CMK (cell line): ENCODE measurements at places on chromosomes 3 and 15.

DNA sequence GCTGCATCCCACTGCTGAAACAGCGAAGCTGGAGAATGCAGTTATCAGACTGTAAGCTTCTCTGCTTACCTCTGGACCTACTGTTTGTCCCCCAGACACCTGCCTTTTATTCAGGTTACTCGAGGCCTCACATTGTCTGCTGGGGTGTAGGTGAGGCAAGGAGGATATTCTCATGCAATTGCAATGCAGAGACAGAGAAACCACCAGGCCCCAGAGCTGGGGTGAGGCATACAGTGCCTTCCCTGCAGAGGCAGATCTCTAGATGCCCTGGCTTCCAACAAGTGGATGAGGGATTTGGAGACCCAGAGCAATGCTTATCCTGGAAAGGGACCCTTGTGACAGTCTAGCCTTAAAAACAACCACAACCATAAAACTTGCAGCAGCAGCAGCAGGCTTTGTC is 263.4 kb upstream of the ST8SIA2 start:
- no peak for DNase-seq

- DNase-seq, result no peak
Observed at GRCh38 chr3:120552184-120553172, 43.7 kb upstream of the NDUFB4 start.

DNA sequence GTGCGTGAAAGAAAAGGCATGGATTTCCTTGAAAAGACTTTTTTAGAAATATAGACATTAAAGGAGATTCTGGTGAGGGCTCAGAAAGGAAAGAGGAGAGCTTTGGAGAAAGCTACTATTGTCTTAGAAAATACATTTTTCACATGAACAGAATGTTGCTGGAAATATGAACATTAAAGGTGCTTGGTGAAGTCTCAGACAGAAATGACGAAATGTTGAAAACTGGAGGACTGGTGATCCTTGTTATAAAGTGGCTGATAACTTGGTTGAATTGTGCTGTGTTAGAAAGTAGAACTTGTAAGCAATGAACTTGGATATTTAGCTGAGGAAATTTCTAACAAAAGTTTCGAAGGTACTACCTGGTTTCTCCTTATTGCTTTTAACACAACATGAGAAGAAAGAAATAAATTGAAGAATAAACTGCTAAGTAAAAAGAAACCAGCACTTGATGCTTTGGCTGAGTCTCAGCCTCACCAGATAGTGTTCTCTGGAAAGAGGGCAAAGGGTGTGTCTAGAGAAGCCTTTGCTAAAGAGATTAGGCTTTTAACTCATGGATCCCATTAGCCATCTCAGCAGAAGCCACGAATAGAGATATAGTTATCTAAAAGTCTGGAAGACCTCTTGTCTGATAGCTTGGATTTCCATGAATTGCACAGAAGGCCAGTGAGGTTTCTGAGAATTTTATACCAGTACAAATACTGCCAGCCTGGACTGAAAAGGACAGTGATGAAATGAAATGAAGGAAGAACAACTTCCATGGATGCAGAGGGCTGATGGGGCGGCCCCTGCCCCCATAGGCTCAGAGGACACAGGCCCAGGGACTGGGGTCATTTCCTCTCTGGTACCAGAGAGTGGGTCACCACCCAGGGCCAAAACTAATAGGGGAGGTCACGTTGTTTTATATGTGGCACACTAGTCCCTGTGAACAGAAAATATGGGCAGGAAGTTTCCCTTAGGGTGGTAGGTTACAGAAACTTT is 91.5 kb downstream of the RPL22L1 start:
- no peak for DNase-seq

DNA sequence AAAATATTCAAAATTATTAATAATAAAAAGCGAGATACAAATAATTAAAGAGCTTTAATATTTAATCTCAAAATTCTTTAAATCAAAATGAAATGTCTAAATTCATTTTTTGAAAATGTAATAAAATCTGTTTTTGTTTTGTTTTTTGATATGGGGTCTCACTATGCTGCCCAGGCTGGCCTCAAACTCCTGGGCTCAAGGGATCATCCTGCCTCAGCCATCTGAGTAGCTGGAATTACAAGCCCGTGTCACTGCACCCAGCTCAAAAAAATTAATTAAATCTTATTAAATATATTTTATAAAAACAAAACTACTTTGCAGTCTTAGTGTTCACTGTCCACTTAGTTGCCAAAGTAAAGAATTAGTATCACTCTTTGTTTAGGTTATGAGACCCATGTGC is 38.4 kb downstream of the FAH start:
- DNase-seq, result no peak

DNA sequence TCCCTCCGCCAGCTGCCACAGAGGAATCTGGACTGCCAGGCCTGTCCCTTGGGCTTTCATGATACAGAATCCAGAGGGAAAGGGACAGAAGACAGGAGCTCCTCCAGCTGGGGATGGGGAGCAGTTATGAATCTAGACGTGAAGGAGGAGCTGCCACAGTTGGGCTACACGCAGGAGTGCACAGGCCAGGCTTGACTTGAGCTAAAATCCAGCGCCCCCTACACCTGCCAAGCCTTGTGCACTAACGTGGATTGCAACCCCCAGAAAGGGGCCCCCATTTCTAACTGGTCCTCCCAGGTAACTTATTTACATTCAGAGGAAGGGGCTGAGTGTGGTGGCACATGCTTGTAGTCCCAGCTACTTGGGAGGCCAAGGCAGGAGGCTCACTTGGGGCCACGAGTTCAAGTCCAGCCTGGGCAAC is 14.3 kb downstream of the KLHL6 start:
- no peak for DNase-seq

DNA sequence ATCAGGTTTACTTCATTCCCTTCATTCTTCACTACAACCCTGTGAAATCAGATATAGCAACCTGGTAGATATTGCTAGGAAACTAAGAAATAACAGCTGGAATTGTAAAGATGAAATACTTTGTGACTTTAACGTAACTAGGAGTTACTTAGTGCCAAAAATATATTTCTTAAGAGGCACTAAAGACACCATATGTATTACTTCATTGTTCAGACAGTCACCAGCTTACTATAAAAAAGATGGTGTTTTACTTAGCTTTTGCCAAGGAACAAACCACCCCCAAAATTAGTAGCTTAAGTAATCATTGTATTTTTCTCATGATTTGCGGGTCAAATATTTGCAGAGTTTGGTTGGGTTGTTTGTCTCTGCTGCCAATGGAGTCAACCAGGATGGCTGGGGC is 62.5 kb downstream of the PROS1 start:
- no peak for DNase-seq

- no peak for DNase-seq
Observed at GRCh38 chr15:38174691-38175090, 77.9 kb upstream of the SPRED1 start.

- DNase-seq, result no peak
Observed at GRCh38 chr15:40554161-40554525, 10.7 kb downstream of the CCDC32 start.

DNA sequence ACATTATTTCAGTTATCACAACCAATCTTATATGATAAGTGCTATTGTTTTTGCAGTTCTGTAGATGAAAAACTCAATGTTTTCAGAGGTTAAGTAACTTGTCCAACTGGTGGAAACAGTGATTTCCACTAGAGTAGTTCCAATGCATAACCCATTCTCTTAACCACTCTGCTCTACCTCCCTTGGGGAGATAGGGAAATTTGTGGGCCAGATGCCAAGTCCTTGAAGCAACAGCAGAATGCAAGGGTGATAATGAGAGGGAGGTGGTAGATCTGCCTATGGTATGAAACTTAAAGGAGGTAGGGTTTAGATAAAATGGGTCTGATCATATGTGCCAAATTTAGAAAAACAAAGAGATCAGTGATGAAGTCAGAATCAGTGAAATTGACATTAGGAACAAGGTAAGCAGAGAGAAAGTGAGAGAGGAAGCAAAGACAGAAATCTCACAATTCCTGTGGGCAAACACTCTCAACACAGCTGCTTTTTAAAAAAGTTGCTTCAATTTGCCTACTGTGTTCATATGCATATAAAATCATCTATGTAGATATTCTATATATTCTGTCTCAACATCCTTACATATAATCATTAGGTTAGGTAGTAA is 50.5 kb upstream of the UBP1 start:
- DNase-seq, result no peak

GRCh38 chr15:58235961-58236360 is 97.8 kb downstream of the AQP9 start:
- DNase-seq, result no peak

GRCh38 chr3:177123822-177124221 is 73.5 kb downstream of the TBL1XR1 start:
- no peak for DNase-seq

DNA sequence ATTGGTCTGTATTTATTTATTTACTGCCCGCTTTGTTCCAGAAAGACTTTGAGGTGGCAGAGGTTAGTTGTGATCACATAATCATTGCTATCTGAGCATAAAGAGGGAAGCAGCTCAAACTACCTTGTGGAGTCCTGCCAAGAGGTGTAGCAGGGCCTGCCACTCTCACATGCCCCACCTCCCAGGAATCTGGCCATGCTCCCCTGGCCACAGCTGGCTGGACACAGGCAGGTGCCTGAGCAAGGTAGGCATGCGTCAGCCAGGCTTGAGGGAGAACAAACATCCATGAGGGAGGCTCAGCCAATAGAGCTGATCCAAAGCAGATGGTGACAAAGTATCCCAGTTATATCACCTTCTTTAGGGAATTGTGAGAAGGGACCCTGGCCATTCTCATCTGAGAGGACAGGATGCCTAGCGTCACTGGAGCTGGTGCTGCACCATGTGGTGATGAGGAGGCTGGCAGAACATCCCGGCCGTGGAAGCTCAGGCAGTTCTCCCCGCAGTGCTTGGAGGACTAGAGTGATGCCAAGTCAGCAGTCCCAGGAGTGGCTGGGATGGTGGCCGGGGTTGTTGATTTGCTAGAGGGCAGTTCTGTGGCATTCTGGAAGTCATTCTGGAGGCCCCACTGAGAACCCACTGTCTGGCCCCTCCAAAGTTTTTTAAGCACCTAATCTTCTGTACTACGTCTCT is 6.8 kb upstream of the POLG start:
- no peak for DNase-seq

GRCh38 chr3:187808527-187808895 is 63.2 kb upstream of the BCL6 start:
- DNase-seq, result no peak

GRCh38 chr3:38827791-38828190 is 11.8 kb upstream of the SCN10A start:
- DNase-seq, result no peak

DNA sequence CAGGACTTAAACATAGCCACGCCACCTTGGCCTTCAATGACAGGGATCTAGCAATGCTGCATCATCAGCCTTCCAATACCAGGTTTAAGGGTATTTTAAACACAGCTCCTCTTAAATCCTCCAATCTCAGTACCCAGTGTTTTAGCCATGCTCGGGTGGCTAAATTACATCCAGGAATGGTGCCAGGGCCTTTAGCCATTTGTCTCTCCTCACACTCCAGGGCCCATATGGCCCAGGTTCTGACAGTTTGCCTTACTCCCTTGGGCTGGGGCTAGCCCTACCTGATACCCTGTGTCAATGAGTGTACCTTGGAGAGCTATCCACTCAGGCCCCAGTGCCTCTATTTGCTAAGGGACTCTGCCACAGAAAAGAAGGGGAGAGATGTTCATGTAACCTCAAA is 29.4 kb downstream of the ZNF589 start:
- DNase-seq, result no peak

GRCh38 chr15:46622851-46623250 is 988.0 kb downstream of the SQOR start:
- DNase-seq, result no peak

GRCh38 chr15:67103432-67103831 is 38.0 kb downstream of the SMAD3 start:
- DNase-seq, result no peak

DNA sequence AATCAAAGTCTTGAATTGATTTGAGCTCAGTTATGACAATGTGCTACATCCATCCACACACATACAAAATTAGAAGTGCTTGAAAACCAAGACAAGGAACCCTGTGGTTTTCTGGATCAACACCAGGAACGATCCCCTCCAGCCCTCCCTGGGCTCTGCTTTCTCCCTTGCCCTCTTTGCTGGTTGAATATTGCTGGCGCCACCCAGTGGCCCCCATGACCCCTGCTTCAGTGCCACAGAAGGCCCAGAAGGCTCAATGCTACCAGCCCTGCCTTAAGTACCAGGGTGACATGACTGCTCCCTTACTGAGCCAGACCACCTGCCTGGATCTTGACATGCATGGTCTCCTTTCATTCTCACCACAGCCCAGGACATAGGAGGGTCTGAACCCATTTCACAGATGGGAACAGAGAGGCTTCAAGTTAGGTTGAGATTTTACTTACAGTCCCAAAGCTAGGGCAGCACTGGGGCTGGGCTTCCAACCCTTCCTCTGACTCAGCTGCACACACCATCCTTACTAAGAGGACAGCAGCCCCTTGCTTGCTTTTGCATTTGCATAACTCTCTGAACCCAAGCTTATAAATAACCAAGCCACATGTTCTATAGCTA is 15.0 kb downstream of the IL12A start:
- DNase-seq, result no peak

DNA sequence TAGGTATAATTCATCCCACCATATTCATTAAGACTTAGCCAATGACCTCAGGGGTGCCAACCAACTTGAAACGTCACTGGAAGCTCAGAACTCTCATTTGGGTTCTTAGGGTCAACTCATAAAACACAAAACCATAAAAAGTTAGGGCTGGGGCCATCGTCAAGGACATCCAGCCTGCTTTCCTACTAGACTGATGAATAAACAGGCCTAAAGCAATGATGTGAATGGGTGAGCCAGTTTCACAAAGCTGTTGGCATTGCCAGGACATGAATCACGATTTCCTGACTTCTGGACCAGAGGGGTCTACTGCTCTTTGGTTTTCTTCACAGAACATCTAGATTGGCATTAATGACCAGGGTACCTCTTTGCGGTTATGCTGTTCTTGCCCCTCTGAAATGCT is 64.7 kb downstream of the EOMES start:
- DNase-seq, result no peak

GRCh38 chr3:186241910-186242821 is 119.9 kb downstream of the DGKG start:
- peak; percentile 78 for DNase-seq

- no peak for DNase-seq
Observed at GRCh38 chr3:60065227-60065868, 1015.5 kb upstream of the CFAP20DC start.

DNA sequence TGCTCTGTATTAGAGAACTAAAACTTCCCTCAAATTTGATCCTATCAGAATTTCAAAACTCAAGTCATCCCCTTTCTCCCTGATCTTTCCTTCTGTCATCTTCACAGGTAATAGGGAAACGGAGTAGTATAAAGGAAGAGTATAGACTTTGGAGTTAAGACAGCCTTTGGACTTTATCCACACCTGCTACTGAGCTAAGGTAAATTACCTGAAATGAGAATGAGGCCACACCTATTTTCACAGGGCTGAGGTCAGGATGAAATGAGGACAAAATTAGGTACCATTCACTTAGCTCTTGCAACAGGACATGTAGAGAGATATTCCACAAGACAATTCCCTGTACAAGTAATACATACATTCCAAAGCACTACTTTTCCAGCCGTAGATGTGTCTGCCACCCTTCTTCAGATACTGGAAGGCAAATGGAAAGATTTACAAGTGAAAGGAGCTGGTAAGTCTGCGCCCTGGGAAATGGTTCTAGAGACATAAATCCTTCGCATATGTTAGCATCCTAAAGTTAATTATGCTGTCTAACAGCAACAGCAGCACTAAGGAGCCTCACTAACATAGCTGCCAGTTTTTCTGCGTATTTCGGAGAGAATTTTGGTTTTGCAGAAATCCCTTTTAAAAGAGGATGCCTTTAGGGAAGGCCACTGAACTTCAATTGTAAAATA is 461.8 kb downstream of the SHQ1 start:
- no peak for DNase-seq

GRCh38 chr15:25862472-25863110 is 536 bp downstream of the ATP10A start:
- DNase-seq, result no peak

GRCh38 chr3:125245521-125245920 is 33.0 kb upstream of the SLC12A8 start:
- DNase-seq, result no peak
